Activated gamma-delta T cell treated with Interleukin-2 at 50 U/mL for 16 hours (primary cell): ENCODE measurements at places on chromosomes 2 and 18.

DNA sequence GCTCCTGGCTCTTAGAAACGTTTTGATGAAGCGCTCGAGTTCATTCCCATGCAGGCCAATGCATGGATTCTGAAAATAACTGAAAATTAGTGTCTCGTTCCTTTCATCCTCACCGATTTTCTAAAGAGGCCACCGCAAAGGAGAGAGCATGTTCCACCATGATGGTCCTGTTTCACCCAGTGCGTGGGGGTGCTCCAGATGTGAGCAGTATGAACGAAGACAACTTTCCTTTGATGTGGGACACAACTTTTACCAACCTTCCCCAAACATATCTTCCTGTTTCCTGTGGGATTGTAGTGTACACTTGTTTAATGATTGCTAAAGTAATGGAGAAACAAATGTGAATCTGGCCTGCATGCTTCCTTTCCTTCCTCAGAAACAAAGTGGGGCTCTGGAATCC, 114.5 kb downstream of the PRPF40A start:
- no peak for DNase-seq

DNA sequence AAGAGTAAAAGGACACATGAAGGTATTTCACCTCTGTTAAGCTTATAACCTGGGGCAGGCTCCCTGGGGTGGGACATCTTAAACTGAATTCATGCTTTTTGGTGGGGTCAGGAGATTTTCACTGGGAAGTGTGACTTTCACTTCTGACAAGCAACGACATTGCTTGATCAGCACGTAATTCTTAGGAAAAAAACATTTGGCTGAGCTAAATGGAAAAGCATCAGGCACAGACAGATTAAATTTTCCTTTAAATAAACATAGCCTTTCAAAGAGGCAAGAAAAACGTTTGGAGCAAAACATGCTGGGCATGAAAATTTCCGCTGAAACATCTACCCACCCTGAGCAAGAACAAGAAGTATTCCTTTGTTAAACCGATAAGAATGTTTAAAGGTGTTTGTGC, 674.0 kb upstream of the CELF4 start:
- no peak for DNase-seq

- DNase-seq, result no peak
These were observed 524.2 kb downstream of the TRIB2 start for GRCh38 chr2:13240789-13241487.

GRCh38 chr2:11876436-11876835, 130.0 kb downstream of the LPIN1 start:
- DNase-seq, result no peak

DNA sequence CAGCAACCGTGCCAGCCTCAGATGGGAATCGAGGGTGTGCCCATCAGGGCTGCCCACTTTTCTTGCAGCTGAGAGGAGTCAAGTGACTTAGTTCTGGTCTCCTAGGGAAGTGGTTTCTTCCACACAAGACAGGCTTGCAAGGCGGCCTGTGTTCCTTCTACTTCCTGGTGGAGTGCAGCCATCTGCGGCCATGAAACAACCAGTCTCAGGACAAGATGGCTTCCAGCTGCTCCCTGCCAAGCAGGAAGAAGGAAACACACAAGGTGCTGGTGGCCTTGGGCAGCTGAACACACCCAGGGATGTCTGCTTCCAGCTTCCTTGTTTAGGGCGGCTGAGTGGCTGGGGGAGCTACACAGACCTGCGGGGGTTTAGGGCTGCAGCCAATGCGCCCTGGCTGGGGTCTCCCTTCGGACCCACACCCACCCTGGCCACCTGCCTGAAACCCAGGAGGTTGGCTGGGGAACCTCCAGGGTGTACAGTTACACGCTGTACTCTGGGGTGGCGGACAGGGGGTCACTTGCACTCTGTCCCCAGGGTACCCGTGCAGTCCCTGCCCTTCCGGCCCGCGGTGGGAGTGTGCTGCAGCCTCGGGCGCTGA, 34.7 kb downstream of the PTPN18 start:
- DNase-seq, result no peak

- DNase-seq, result no peak
These were observed 130.0 kb downstream of the FMNL2 start for GRCh38 chr2:152464851-152465470.

- no peak for DNase-seq
These were observed 71.2 kb upstream of the AFF3 start for GRCh38 chr2:100213595-100213994.

GRCh38 chr18:59877361-59877760, 22.4 kb upstream of the PMAIP1 start:
- no peak for DNase-seq

- no peak for DNase-seq
These were observed 11.0 kb upstream of the ALPK2 start for GRCh38 chr18:58639751-58640427.

DNA sequence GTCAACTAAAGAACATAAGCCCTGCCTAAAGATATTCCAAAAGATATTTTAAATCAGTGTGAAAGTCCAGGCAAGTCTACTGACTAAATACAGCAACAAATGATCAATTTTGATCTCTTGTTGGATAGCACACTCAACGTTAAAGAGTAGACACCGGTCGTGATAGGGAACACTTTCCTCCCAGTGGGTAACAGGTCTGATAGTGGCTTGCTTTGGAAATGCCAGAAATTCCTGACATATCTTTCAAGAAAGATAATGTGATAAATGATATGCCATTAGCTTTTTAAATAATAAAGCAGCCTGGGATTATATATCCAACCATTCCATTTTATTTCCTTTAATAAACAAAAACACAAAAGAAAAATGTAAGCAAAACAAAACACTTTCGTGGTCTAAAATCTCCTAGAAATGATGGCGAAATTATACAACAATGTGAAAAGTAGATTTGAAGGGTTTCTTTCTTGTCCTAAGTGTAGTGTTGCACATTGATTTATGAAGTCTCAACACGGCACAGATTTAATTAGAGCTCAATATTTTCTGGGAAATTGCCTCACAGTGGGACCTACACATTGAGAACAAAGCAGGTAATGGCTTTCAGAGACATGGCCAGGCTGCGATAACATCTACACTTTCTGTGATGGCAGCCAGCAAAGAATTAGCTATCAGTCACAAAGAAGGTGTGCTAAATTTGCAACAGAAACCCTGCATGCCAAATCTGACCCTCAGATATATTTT, 158.6 kb downstream of the PPP1R1C start:
- no peak for DNase-seq

DNA sequence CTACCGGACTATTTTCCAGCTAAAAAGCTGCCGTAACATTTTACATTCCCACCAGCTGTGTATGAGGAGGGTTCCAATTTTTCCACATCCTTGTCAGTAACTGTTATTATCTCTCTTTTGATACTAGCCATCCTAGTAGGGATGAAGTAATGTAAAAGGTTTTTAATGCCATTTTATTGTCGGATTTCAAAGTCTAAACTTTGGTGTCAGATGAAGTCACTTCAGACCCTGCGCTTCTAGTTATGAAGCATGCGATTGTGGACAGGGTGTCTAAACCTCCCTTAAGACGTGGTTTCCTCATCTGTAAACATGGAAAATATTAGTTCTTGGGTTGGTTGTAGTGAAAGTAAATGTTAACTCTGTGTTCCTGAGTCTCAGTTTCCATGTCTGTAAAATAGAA, 4.7 kb downstream of the DGKD start:
- no peak for DNase-seq

GRCh38 chr2:67399144-67399543, 2.0 kb downstream of the ETAA1 start:
- DNase-seq, result no peak

GRCh38 chr2:80413136-80413535, 108.6 kb upstream of the LRRTM1 start:
- DNase-seq, result no peak

- no peak for DNase-seq
These were observed 128.8 kb upstream of the TRIB2 start for GRCh38 chr2:12587729-12588522.

GRCh38 chr2:37146062-37146461, 10.7 kb downstream of the EIF2AK2 start:
- DNase-seq, result no peak

DNA sequence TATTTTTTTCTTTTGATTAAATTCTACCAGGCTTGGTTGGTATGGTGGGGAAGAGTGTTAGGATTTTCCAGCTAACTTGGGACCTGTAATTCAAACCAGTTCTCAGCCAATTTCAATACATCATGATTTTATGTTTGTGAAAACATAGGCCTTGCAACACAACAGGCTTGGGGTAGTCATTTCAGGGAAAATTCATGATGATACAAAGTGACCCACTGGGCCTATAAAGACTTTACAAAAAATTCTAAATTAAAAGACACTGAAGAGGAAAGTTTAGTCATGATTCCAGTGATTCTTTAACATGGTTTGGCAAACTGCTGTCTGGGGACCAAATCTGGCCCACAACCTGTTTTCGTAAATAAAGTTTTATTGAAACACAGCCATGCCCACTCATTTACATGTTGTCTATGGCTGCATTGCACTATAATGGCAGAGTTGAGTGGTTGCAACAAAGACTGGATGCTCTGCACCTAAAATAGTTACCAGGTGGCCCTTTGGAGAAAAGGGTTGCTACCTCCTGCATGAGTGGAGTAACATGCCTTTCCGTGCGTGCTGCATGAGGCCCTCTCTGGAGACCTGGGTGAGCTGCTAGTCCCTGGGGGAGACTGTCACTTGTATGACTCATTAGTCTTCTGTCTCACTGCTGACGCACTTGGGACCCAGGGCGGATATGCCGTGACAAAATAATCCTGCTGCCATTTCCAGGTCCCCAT, 73.6 kb downstream of the NPAS2 start:
- DNase-seq, result no peak

DNA sequence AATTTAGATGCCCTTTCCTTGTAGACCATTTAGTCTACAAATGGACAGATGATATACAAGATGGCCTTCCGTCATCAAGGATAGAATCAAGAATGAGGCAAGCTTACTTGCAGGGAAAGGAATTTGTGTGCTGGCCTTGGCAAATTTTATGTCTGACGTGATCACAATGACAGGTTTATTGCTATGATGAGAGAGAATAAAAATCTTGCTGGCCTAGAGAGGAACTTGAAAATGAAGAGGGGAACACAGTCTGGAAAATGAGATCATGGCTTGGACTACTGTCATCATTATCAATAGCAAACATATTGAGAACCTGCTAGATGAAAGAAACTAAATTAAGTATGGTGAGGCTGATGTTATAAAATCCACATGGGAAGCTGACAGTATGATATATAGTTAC, 66.0 kb downstream of the CSRNP3 start:
- no peak for DNase-seq

GRCh38 chr2:167599219-167599618, 648.2 kb downstream of the STK39 start:
- DNase-seq, result no peak

- no peak for DNase-seq
These were observed 52.7 kb downstream of the TAF1B start for GRCh38 chr2:9895669-9896590.

- DNase-seq, result no peak
These were observed 25.7 kb downstream of the DHX57 start for GRCh38 chr2:38850045-38850444.

DNA sequence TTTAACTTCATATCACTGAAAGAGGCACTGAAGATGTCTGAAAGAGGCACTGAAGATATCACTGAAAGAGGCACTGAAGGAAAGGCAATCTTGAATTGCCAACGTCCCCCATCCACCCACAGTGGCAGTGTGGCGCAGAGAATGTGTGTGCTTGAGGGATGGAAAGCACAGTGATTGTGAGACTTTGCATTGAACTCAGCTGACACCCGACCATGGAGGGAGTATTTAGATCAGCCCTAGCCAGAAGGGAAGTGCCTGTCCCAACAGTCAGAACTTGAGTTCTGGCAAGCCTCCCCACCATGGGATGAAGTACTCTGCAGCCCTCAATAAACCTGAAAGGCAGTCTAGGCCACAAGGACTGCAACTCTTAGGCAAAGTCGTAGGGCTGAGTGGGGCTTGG, 33.8 kb downstream of the MAP4K3 start:
- DNase-seq, result no peak

DNA sequence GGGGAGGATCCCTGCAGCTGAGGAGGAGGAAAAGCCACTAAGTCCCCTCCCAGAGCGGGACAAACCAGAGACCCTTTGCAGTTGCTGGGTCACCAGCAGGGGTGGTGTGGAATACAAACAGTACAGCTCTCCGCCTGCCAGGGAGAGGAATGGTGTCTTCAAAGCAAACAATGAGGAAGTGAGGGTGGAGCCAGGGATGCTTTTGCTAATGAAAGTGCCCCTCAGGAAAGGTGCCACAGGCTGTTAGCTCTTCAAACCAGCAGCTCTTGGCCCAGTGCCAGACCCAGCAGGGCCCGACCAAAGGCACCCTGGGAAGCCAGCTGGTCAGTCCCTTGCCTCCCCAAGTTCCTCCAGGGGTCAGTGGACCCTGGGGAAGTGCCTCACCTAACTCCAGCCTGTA, 102.8 kb downstream of the HIBCH start:
- DNase-seq, result peak; percentile 8

DNA sequence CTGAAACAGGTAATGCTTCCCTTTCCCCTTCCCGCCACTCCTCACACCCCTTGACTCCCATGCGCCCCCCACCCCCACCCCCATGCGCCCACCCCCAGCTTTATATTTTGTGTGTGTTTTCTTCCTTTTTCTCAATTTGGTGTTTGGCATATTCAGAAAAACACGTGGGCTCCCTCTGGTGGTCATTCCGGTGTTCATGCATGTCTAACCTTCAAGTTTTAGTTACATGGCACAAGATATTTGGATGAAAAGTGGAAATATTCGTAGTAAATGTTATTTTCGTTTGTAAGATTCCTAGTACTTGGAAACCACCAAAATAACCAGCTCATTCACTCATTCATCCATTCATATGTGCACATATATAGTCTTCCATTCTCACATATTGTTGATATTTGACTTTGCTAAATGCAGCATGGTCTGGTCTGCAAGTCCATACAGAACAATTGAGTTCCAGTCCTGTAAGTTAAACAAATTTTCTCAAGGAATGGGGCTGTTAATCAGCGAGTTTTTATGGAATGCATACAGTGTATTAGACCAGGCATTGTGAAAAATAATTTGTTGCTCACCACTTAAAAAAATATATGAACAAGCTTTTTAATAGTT, 143.6 kb upstream of the MAP3K20 start:
- peak; percentile 62 for DNase-seq

- DNase-seq, result no peak
These were observed 15.4 kb upstream of the SLC25A52 start for GRCh38 chr18:31776093-31776492.
